Central memory CD4-positive, alpha-beta T cell (primary cell): ENCODE measurements at places on chromosomes 5 and 9.

DNA sequence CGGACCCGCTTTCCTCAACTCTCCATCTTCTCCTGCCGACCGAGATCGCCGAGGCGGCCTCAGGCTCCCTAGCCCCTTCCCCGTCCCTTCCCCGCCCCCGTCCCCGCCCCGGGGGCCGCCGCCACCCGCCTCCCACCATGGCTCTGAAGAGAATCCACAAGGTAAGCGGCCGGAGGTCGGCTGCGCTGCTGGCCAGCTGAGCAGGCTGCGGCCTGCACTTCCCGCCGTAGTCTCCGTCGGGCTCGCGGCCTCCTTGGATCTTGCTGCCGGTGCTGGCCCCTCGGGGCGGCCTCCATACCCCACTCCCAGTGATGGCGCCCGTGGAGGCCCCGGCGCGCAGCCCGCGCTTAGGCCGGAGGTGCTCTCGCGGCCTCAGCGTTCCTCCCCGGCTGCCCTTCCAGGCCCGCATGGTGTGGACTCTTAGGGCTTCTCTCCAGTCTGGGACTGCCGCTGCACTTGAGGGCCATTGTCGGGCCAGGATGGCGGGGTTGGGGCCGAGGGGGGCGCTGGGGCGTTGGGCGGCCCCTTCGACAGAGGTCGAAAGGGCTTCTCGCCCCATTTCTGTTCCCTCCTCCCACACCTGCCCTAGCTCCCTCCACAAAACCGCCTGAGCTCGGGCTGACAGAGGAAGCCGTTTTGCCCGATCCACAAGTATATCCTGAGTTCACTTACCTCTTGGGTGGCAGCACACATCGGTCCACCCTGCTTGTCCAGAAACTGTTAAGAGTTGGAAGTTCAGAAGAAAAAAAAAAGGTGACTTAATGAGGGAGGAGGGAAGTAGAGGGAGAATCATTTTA, 714 bp downstream of the UBE2D2 start:
- DNase-seq = no peak

- no peak for DNase-seq
These were observed 111.1 kb downstream of the ARRDC3 start for GRCh38 chr5:91271999-91272398.

GRCh38 chr5:9928326-9928725, 298.2 kb upstream of the TAS2R1 start:
- no peak for DNase-seq

DNA sequence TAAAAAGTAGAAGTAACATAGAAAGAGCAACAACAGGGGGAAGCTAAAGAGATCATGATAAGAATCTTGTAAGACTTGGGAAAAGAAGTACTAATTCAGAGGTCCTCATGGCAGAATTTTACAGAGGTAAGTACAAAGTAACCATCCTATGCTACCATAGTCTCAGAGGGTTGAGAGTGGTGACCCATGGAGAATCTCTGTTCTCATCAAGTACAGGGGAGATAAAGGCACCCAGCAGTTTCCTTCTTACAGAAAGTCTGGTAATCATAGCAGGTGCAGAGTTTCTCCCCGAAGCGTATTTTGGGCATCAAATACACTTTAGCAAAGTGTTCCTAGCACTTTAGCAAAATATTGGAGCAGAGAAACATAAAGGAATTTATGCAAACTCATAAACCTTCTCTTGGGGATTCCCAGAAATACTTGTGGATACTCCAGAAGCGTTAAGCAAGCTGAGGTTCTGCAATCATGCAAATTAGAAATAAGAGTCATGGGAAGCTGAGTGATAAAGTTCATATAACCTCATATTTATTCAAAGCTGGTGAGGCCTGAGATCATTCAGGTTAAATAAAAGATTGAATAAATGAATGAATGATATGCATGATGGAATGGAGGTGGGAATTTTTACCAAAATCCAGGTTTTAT, 101.0 kb upstream of the SMC2 start:
- DNase-seq = no peak
